ENCODE measurements at places on chromosomes 2 and 18.

GRCh38 chr2:240765007-240765406, 55.0 kb downstream of the KIF1A start:
- DNase-seq: no peak

GRCh38 chr2:53751728-53752127, 15.9 kb upstream of the CHAC2 start:
- peak; percentile 49 for DNase-seq

DNA sequence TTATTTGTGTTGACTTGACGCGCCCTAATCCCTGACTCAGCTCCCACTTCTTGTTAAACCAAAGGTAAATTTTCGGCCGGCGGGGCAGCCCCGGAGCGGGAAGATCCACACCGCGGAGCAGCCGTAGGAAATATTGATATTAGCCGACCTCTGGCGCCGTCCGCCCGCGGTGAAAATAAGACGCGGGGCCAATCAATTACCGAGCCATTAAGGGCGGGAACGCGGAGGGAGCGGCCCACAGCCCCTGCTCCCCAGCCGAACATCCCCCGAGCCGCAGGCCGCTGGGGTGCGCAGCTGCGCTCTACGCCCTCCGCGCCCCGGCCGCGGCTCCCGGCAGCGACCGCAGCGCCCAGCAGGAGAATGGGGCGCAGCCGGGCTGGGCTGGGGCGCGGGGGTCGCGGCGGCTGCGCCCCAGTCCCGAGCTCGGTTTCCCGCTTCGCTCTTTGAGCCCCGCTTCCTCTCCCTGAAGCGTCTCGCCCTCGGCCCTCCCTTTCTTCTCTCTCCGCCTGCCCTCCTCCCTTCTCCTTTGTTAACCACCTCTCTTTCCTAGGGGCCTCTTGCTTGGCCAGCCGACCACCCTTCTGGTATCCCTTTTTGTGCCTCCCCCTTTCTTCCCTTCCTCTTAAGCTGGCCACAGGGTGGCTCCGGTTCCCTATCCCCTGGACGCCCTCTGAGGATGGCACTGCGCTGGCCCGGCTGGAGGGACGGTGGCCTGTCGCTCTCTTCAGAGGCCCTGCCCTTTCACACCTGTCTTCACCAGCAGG, 40.9 kb downstream of the CELF4 start:
- no peak for DNase-seq

DNA sequence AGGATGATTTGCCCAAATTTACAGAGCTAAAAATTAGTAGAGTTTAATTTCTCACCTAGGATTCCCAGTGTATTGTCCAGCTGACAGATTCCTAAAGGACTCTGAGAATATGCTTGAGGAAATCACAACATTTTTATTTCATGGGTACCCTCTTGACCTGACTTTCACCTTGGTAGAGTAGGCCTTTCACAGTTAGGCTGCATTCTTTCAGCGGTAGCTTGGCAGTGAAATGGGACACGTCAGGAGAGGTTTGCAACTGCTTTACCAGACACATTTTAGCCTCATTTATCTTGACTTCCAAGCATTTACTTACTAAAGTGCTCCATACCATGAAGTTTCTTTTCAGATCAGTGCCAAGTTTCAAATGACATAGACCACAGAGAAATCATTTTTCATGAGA, 937.9 kb upstream of the LRRTM1 start:
- DNase-seq: no peak

GRCh38 chr2:31526946-31527732, 53.6 kb downstream of the SRD5A2 start:
- DNase-seq: peak; percentile 7

- DNase-seq: no peak
Measured at GRCh38 chr2:72923833-72924352, 6.6 kb downstream of the EMX1 start.

DNA sequence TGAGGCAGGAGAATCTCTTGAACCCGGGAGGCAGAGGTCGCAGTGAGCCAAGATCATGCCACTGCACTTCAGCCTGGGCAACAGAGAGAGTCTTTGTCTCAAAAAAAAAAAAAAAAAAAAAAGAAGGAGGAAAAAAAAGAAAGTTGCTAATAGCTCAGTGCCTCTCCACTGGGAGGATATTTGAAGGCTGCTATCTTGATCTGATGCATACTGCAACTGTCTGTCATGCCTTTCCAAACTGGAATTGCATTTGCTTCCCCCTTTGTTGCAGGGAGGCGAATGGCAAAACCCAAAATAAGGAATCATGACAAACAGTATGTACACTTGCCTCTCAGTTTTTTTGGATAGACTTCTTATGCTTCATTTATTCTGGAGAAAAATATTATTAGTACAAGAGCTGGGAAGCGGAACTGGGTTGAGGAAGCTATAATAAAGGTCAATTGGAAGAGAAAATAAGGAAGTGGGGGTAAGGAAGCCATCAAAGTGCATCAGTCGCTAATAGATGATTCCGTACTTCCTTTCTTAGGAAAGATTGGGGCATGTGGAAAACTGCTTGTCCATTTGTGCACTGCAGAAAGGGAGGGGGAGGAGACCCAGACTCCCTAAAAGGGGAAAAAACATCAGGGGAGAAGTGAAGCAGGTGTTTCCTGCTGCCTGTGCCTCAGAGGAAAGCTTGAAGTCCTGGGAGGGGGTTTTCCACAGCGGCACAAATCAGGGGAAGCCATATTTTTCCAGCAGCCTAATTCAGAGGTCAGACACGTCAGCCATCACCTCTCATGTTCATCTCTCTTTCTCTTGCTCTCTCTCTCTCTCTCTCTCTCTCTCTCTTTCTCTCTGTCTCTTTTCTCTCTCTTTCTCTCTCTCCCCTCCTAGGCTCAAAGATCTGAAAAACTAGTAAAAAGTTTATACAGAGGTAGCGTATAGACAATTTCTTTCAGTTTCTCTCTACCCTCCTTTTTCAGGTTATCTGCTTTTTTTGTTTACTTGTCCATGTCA, 301.4 kb upstream of the TNP1 start:
- no peak for DNase-seq

GRCh38 chr18:13436576-13436975, 218.0 kb downstream of the LDLRAD4 start:
- DNase-seq: no peak

Measured in iris pigment epithelial cell (primary cell).